ENCODE measurements at places on chromosomes 16 and 17.

GRCh38 chr17:15920758-15921239 lies 24.1 kb upstream of the ADORA2B start:
- no peak for DNase-seq

DNA sequence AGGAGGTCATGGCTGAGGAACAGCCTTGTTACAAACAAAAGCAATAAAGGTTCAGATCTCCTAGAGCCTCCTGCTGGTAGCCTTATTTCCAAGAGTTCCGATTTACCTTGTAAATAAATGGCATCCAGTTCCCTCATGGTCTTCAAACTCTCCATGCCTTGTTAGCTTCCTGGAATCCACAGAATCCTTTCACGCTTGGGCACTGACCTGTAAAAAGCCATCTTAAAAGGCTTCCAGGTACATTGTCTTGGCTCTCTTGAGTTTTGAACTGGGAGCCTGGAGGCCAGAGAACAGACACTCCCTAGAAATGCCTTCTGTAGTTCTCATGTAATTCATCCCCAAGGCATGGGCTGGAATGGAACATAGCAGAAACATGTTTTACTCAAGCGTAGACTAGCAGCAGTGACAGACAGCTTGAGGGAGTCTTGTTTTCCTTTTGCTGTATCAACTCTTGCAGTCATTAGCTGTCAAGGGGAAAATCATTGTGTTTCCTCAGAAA lies 207.9 kb downstream of the SNX29 start:
- DNase-seq, result no peak

DNA sequence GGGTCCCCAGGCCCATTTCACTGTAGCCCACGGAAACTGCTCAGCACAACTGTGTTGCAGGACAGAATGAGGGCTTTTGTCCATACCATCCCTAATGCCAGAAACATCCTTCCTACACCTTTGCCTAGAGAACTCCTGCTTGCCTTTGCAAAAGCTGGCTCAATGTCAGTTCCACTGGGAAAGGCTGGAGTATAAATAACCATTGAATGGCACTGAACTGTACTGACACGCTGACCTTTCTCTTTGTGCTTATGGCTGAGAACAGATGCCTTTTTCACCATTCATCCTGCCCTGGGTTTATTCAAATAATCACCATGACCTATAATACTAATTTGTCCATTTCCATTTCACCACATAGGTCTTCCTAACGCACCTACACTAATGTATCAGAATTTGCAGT lies 300.3 kb downstream of the XYLT1 start:
- DNase-seq, result no peak

- peak; percentile 30 for DNase-seq
These were observed 89.8 kb downstream of the TMEM100 start for GRCh38 chr17:55632893-55633292.

Measured in DMS 273 treated with DMSO at 0.1 percent for 48 hours (cell line).